ENCODE measurements at places on chromosomes 6 and 20.
A peak's percentile ranks its signal among the peaks of the same experiment; 100 is the strongest.

DNA sequence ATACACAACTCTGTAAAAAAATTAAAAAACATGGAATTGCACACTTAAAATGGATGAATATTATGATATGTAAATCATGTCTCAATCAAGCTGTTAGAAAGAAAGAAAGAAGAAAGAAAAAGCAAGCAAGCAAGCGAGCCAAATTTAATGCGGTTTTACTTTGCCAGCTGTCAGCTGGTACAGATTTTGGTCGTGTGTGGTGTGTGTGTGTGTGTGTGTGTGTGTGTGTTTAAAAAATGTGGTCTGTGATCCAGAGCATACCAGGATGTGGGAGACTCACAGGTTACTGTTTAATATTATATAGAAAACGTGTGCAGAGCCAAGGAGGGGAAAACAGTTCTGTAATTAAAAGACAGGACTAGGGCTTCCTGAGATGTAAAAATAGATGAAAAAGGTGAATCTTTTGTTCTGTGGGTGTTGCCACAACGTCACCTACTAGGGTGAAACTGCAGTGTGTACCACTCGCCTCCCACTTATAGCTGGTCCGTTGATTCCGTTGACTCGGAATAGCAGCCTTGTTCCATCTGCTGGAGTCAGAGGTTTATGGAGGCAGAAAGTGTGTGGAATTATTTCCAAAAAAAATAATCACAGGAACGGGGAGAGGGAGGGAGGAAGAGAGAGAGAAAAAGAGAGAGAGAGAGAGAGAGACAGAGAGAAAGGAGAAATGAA is 197.7 kb downstream of the BCAS1 start:
- peak; percentile 56 for DNase-seq

DNA sequence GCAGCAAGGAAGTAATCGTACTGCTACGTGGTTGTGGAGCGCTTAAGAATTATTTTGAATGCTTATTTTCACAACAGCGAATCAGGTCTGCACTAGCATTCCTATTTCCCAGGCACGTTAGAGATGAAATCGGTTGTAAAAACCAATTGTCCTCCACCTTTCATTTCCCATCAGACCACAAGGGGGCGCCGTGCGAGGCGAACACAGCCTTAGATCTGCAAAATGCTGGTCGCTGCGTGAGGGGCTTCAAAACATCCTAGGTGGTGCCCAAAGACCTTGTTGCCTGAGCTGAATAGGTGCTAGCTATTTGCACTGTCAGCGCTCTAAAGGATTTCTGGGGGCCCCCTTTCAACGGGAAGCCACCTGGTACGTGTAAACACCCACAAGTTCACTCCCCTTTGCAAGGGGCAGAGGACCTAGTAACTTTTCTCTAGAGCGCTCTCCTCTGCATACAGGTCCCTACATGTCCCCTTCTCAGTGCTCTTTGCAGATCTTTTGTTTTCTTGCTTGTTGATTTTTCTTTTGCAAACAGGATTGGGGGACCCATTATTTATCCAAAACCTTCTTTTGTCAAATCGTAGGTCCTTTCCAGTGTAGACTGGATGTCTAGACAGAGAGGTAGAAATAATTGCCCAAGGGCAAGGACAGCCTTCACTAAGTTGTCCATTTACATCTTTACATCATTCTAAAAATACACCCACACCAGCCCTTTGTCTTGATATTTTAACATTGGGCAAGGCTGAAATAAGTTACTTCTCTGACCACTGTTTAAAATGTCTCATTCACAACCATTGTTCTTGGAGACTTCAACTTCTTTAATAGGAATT is 59.8 kb downstream of the NEDD9 start:
- peak; percentile 81 for DNase-seq

- DNase-seq, result peak; percentile 94
These were observed 4.6 kb downstream of the TP53TG5 start for GRCh38 chr20:45373353-45374100.

DNA sequence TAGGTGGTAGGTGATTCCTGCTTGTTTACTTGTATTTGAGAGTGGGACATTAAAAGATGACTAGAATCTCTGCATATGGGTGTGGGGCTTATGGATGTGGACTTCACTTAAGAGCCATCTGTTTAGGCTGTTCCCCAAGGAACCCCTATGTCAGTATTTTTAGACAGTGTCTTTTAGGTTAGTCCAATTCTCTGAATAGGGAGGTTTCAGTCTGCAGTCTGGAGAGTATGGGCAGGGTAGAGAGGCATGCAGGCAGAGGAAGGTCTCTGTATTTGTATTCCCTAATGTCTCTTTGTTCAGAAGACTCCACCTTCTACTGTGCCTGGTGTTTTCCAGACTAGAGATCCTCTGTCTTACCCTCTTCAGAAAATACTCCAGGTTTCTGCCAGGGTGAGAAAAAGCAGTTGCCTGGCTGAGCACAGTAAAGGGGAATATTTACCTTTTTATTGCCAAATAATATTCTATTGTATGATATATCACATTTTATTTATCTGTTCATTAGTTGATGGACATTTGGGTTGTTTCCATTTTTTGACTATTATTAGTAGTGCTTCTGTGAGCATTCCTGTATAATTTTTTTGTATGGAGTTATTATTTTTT is 19.1 kb downstream of the SLX4IP start:
- no peak for DNase-seq

DNA sequence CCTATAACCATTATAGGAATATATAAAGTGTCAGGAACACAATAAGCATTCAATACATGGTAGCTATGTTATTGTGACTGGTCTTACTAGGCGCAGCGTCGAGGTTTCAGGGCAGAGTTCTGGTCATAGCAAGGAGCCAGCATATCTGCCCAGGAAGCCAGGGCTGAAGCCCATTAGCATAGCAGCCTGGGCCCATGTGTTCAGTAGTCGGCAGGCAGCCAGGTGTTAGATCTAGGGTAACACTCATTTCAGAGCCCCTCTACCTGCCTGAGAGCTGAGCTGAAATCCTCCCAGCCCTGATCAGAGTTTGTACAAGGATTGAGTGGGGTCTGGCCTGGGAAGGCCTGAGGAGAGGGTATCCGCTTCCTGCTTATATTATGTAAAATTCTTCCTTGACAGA is 32.1 kb downstream of the C20orf173 start:
- DNase-seq, result no peak

DNA sequence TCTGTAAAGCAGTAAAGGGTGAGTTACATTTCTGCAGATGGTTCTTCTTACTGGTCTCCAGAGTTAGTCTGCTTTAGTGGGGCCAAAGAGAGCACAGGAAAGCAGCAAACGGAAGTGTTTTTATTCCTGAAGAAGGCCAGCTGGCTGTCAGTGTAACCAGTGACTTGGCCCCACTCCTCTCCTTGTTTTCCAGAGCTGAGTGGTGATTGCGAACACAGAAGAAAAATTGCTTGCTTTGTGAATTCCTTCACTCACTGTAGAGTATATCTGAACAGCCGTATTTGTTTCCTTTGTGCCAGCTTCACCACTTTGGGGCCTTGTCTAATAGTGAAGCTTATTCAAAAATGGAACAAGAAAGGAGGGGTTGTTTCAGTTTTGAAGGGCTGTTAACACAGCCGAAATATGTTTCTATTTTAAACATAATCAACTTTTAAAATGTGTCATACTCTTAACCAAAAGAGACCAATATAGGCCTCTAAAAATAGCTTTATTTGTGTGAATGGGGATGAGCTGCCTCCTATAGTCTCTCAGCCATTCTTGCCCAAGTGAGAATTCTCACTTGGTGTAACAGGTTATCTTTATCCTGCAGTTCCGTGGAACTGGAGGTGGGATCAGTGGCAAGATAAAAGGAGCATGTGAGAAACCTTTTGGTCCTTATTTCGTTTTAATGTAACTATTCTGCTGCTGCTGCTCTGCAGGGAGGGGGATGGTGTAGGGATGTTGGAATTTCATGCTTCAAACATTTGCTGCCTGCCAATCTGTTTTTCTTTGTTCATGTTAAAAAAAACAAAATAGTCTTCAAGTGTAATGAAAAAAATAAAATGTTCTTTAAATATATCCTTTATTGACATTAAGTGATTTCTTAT is 37.8 kb downstream of the ZC2HC1B start:
- DNase-seq, result peak; percentile 14

DNA sequence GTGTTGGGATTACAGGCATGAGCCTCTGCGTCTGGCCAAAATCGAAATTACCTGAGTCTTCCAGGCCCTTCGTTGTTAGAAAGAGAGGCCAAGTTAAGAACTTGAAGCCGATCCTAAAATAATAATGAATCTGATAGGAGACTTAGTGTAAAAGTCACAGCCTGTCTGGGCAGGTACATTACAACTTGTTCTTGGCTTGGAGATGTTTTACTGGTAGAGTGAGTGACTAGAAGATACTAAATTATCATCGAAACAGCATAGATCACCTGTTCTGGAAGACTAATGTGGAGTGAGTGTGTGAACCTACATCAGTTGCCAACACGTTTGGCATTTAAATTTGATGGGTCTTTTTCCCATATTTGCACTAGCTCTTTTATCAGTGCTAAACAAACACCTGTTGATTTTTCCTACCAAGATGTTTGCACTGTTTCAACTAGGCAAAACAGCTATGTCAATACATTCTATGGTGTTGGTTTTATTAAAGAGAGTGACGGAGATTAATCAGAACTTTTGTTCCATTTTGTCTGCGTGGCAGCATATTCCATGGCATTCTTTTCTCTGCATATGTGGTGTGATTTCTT is 4.6 kb upstream of the TMEM217 start:
- DNase-seq, result no peak

- no peak for DNase-seq
These were observed 72.7 kb downstream of the TRAM2 start for GRCh38 chr6:52503851-52504781.

DNA sequence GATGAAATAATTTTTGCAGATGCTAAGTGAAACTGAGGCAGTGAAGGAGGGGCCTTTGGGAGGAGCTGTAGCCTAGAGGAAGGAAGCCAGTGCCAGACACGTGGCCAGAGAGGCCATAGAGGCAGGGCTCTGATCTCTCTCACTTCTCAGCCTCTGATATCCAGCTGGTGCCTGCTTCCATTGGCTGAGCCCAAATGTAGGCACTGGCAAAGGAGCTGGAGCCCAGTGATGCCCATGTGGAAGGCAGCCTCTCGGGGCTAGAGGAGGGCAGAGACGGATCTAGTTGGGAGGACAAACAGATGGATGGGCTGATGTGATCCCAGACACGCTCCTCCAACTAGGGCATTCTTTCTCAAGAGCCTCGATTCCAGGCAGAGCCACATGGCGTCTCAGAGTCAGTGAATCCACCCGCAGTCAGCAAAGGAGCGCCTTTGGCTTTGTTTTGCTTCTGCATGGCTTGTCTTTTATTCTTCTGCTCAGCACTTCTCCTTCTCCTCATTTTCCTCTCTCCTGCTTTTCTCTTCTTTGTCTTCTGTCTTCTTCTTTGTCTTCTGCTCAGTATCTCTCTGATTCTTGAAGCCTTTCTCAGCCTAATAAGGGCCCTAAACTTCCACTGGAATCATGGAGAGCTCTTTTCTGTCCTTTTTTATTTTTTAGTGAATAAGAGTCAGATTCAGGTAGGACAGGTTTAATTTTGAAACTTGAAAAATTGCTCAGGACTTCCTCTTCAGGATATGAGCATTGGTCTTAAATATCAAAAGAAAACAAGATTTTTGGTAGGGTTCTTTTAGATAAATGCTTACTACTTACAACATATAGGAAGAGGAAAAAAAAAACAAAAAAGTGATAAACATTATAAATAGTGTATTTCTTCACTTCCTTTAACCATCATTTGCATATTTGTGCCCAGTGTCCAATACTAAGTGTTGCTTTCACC is 41.8 kb downstream of the CYP24A1 start:
- no peak for DNase-seq

DNA sequence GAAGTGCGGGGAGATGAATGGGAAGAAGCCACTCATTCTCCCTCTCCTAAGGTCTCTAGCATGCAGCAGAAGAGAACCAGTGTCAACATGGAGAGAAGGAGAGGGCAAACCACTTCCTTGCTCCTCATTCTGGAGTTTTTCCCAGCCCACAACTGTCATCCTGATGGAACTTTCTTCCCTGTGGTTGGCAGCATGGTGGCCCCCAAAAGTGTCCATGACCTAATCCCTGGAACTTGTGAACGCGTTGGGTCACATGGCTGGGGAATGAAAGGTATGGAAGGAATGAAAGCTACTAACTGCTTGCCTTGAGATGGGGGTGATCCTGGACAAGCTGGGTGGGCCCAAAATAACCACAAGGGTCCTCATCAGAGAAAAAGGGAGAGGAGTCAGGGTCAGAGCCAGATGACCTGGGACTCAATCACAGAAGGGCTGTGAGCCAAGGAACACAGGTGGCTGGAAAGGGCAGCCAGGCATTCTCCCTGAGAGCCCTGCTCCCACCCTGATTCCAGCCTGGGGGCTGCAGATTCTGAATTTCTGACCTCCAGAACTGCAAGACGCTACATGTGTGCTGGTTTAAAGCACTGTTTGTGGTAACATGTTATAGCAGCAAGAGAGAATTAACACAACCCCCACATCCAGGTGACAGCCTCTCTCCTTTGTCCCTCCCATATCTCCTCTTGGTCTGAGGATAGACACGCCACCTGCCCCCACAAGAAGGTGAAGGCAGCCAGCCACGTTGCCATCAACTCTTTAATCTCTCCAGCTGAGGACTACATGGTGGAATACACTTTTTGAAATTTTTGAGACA is 63.2 kb downstream of the PYGB start:
- DNase-seq, result no peak

DNA sequence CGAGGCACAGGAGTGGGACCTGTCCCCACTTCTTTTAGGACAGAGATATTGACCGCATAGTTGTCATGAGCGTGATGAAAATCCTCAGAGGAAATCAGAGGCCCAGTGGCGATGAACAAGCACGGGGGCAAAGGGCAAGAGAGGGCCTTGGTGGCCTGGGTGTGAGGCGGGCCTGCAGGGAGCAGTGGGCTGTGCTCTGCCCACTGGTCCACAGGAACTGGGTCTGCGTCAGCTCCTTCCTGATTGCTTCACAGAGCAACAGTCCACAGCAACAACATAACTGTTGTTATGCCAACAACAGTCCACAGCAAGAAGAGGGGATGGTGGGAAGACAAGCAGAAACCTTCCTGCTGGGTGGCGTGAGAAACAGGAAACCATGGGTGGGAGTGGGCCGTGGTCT is 335.6 kb downstream of the ZFAND3 start:
- DNase-seq, result no peak

DNA sequence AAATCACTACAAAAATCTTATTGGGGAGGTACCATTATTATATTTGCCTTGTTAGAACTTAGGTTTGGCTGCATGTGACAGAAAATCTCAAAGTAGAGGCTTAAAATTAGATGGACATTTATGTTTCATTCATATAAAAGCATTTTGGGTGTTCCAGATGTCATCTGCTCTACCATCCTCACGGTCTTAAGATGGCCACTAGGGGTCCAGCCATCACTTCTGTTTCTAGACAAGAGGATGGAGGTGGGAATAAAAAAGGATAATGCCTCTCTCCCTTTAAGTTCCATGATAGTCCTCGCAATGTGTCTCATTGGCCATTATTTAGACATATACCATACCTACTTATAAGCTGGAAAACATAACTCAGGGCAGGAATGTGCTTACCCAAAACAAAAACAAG is 929.5 kb downstream of the KIF16B start:
- DNase-seq, result no peak

- DNase-seq, result no peak
These were observed 45.4 kb upstream of the QKI start for GRCh38 chr6:163369141-163369540.
